Suppressor macrophage treated with lipopolysaccharide for 1 hour (primary cell): ENCODE measurements at places on chromosomes 5 and 9.

GRCh38 chr5:51479840-51480239 is 96.6 kb downstream of the ISL1 start:
- DNase-seq: no peak

DNA sequence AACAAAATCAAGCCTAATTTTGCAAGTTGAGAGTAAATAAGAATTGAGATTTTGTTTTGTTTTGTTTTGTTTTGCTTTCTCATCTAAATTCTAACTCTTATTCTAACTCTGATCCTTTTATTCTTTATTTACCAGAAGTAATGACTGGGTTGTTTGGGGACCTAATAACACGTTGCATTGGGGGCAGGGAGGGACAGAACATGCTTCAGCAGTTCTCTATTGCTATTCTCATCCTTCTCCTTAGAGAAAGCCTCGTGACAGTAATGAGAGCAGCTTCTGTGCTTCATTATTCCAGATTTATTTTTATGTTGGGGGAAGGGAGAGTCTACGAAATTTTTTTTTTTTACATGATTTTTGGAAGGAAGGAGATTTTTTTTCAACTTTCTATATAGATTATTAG is 21.1 kb downstream of the CPEB4 start:
- peak; percentile 31 for DNase-seq

DNA sequence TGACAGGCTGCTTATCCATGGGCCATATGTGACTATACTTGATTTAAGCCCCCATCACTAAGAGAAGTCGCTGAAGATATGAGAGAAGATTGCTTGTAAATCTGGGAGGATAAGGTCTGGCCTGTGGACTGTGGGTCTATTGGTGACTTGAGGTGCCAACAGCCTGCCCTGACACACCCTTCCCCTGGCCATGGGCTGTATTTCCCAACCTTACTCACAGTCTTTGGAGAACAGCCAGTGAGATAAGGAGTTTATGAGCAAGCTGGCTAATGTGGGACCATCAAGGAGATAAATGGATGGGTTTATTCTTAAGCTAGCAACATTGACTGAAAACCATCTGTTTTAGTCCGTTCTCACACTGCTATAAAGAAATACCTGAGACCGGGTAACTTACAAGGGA is 231.3 kb downstream of the ZSWIM6 start:
- no peak for DNase-seq

DNA sequence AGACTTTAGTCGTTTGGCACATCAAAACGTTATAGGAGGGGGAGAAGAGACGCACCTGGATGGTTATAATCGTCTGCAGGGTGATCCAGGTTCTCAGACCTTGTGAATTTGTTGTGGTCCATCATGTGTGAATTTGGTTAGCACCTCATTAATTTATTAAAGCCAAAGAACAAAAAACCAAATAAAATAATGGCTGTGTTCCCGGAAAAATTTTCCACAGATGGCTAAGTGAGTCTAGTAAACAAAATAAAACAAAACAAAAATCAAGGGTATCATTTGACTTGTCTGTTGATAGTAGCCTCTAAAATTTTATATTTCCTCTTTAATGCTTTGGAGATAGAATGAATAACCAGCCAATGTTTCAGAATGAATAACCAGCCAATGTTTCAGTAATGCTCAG is 119.7 kb downstream of the ACTBL2 start:
- DNase-seq: no peak

DNA sequence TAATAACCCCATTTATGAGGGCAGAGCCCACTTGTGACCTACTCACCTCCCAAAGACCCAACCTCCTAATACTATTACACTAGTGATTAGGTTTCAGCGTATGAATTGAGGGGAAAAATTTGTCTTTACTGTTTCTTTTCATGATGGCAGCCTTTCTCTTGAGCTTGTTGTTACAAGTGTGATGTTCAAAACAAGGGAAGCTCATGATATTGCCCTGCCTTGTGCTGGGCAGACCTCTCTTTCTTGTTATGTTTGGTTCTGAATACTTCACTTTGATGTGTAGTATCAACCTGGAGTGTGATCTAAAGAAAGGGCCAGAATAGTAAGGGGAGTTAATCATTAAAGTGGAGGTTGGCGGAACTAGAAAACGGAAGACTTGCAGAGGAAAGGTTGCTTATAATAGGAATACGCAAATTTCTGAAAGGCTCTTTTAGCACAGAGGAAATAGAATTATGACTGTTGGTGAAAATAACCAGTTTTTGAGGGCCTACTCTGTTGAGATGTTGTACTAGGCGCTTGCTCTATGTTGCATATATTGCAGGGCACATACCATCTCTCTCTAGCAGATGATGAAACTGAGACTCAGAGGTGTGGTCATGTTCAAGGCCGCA is 68.2 kb downstream of the MELK start:
- DNase-seq: no peak

- DNase-seq: no peak
These were observed 472.9 kb upstream of the ACTBL2 start for GRCh38 chr5:57955511-57955910.

- DNase-seq: peak; percentile 76
These were observed 1.5 kb downstream of the ARPC5L start for GRCh38 chr9:124863371-124863871.

GRCh38 chr5:6680922-6681321 is 32.3 kb upstream of the TENT4A start:
- DNase-seq: no peak

- no peak for DNase-seq
These were observed 482.8 kb upstream of the ARRDC3 start for GRCh38 chr5:91865915-91866314.

DNA sequence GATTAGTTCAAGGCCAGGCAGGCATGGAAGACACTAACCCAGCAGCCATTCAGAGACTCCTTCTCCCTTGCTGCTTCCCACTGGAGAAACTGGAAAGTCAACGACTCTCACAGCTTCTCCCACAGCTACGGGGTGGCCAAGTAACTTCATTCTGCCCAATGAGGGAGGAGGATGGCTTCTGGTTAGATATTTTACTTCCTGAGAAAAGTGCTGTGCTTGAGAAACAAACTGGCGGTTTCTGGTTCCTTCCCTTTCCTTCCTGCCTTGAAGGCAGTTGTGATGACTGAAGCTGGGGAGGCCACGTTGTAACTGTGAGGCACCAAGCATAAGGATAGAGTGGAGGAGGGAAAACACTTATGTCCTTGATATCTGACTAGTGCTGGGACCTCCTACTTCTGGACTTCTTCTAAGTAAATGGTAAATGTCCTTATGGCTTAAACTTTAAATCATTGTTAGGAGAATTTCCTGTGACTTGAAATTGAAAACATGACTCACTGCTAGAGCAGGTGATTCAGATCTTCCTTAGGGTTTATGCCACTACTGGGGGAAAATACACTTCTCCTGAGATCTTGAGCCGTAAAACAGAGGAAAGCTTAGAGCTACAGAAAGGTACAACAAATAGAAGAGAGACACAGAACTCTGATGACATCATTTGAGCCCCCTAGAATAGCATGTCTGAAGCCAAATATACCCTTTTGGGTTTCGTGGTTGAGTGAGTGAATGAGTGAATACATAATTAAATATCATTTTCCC is 3.1 kb upstream of the GNPDA1 start:
- peak; percentile 86 for DNase-seq

GRCh38 chr9:121876255-121876654 is 216.9 kb downstream of the TTLL11 start:
- DNase-seq: no peak

DNA sequence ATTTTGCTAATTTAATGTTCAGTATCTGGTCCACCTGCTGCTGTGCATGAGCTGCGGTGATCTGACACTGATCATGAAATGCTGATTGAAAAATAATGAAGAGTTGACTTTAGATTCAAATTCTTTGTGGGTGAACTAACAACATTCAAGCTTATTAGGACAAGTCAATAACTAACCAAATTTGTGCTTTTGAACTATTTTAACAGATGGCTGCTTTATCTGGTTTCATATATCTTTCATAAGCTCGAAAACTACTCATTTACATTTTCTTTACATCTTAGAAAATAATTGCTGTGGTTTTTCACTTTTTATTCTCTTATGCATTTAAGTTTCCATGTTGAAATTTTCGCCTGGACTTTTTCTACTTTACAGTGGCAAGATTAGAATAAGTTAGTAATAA is 274.8 kb upstream of the CCNG1 start:
- DNase-seq: no peak

- no peak for DNase-seq
These were observed 13.8 kb downstream of the TXNDC8 start for GRCh38 chr9:110323818-110324217.

DNA sequence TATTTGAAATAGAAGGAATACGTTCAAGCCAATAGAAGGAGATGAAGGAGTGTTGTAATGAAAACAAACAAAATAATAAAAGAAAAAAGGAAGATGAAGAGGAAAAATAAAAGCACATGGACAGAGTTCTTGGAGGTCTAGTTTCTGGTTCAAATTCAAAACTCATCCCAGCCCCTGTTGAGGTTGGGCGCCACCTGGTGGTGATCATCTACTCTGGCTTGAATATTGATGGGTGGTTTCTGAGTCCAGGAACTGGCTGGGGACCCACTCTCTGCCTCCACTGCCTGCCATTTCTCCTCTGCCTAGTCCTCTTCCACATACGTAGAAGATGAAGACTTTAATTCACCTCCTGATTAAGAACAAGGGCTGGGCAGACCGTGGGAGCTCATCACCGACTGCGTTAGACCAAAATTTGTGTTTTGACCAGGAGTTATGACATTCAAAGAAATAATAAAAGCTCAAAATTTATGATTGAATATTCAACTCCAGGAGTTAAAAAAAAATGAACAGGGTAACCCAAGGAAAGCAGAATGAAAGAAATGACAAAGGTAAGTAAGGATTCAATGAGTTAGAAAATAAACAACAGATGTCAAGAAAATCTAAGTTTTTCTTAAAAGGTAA is 99.0 kb upstream of the SLC1A3 start:
- peak; percentile 93 for DNase-seq

DNA sequence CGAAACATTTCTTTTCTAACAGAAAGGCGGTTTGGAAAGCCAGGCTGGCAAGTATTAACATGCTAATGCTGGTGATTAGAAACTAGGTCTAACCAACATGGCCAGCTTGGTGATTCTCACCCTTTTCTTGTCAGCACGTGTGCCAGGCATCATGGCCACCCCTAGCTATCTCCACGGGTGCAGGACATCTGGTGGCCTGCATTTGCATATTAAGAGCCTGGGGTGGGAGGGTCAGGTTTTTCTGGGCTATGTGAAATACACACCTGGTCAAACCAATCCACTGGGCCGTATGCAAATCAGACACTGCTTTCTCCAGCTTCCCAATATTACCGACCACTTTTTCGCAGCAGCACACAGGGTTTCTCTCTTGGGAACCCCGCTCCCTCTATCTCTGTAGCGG is 612.1 kb downstream of the PTPRD start:
- no peak for DNase-seq

- no peak for DNase-seq
These were observed 1.9 kb downstream of the MTAP start for GRCh38 chr9:21804331-21804730.

- no peak for DNase-seq
These were observed 60.6 kb downstream of the COMMD10 start for GRCh38 chr5:116145416-116145815.

DNA sequence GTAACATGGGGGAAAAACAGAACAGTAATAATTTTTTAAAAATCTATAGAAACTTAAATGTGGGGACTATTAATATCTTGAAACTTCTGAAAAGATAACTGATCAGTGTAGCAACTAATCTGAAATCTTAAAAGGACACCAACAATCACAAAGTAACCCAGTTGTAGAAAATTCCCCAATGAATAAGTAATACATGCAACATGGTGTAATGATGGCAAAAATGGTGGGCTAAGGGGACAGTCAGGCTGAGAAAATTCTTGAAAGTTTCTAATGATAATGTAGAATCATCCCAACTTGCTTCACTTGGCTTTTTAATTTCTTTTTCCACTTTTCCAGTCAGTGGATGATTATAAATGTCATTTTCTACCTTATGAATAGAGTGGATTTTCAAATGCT is 5.4 kb downstream of the NFIL3 start:
- DNase-seq: peak; percentile 44

DNA sequence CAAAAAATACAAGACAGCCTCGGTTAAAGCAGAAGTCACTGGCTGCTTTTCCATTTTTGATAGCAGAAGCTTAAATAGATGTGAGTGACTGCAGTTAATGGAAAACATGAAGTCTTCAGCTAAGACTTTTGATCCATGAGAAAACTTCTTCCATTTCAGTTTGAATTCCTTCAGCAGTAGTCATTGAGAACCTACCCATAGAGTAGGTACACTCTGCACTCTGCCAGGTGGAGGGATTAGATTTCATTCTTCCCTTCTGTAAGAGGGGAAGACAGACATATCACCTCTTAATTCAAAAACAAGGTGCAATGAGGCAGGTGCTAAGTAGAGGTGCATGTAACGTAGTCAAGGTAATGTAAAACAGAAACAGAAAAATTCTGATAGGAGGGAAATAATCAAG is 26.7 kb upstream of the XPA start:
- no peak for DNase-seq

- no peak for DNase-seq
These were observed 15.0 kb downstream of the NAIF1 start for GRCh38 chr9:128051932-128052709.

- DNase-seq: no peak
These were observed 18.8 kb downstream of the POU5F2 start for GRCh38 chr5:93722588-93722987.

- no peak for DNase-seq
These were observed 370.4 kb downstream of the GLIS3 start for GRCh38 chr9:3929345-3930047.

GRCh38 chr9:128497824-128498610 is 6.5 kb upstream of the GLE1 start:
- DNase-seq: no peak

GRCh38 chr5:3214838-3215374 is 380.7 kb upstream of the IRX1 start:
- no peak for DNase-seq

DNA sequence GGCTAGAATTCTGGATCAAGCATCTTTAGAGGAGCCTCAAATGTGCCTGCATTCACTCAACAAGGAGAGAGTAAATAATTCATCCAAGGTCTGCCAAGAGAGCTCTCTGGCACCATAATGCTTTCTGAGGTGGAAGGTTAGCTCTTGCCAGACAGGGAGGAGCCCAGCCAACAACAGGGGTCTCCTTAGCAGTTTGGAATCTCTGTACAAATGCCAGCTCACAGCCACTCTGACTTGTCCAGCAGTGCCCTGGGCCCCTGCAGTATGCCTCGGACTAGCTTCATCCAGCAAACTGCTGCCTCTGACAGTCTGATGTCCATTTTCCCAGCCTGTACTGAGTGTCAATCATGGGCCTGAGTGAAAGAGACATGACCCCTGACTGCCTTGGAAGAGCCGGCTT is 127.2 kb upstream of the SLC44A1 start:
- no peak for DNase-seq

DNA sequence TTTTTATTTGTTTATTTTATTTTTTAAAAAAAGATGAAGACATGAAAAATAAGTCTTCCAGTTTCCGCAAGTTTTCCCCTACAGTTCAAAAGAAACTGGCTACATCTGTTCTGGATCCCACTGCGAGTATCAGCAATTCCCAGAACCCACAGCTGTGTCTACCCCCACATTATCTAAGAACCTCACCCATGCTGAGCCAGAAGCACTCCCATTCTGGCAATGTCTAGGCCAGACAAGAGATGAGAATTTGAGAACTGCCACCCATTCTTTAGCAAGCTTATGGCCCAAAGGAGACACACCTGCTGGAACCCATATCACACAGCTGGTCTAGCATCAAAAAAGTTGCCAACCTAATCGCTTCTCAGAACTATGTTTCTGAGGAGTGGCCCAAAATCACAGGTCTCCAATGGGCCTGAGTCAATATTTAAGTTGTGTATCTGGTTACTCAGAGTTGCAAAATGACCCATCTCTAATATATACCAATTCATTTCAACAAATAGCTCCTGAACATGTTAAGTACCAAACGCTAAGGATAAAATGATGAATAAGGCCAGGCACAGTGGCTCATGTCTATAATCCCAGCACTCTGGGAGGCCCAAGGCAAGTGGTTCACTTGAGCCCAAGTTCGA is 27.1 kb downstream of the MTMR12 start:
- DNase-seq: no peak
